ENCODE measurements at places on chromosomes 7 and 10.

DNA sequence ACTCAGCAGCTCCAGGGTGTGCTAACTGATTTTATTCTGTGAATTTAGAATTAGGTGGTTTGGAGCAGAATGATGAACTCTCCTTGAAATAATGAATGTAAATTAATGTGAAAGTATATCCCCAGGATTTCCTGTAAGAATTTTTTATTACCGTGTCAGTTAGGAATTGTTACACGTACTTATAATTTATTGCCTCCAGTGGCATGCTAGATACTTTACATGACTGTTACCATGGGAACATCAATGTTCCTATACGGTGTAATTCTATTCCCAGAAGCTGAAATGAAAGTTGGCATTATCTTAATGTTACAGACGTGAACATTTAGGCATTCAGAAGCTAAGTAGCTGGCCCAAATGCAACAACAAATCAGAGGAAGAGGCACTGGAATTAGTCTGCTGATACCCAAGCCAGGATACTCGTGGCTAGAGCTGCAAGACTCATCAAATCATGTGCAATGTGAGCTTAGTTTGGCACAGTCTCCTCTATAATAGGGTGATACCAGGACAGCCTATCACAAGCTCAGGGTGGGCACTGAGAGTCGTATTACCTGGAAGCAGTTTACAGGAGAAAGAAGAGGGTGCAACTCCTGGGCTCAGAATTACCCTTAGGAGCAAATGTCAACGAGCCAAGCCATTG, 30.0 kb upstream of the PRKAR2B start:
- no peak for DNase-seq

DNA sequence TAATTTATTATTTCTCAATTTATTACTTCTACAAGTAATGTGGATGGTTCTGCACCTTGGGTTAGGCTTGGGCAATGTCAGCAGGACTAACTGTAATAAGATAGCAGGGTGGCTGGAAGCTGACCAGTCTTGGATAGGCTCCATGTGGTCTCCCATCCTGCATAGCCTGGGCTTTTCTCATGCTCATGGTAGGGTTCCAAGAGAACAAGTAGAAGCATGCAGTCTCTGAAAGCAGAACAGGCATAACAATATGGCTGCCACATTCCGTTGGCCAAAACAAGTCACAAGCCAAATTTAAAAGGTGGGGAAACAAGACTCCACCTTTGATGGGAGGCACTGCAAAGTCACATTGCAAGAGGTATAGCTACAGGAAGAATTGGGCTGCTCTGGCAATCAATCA, 98.6 kb upstream of the MDFIC start:
- DNase-seq, result no peak

DNA sequence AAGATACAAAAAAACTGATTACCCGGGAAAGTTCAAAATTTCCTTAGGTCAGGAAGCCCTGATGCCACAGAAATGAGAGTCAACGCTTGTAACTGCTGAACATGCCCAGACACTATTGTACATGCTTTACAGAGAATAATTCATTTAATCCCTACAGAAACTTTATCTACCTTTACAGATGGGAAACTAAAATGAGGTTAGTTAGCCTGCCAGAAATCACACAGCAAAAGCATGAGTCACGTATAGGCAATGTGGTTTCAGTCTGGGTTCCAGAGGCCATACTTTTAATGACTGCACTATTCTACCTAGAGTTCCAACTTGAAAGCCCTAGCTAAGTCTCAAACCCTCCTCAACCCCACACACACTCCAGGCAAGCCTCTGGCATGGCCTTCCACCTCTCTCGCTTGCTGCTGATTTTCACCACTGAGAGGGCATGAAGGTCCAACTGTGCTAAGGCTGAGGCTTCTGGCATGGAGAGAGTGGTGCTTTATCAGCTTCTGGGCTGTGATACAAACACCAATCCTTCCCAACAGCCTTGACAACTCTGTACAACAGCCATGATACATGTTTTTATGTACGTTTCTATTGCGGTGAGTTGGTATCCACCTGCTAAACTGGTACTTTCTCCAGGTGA, 1011.2 kb upstream of the GHITM start:
- no peak for DNase-seq

DNA sequence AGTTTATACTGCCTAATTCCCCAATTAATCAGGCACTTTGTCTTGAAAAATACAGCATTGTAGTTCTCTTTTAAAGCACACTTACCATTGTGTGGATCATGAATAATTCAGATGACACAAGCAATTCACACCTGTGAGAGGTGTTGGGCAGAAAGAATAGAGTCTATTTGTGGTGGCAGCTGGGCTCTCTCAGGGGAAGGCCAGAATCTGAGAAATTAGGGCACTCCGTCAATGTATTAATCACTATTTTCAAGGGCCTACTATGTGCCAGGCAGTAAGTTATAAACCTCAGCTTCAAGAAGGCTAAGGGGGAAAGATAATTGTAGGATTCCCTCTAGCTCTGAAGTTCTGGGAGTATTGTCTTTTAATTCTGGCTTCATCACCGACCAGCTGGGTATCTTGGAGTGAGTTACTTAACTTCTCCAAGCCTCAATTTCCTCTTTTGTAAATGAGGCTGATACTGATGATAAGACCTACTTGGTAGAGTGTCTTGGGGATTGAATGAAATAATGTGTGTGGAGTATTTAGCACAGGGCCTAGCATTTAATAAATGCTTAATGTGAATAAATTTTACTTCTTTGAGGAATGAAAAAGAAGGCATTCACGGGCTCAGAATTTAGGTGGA, 2.5 kb downstream of the CHN2 start:
- DNase-seq, result no peak

- DNase-seq, result no peak
These were observed 70.9 kb downstream of the SYPL1 start for GRCh38 chr7:106041140-106041717.

DNA sequence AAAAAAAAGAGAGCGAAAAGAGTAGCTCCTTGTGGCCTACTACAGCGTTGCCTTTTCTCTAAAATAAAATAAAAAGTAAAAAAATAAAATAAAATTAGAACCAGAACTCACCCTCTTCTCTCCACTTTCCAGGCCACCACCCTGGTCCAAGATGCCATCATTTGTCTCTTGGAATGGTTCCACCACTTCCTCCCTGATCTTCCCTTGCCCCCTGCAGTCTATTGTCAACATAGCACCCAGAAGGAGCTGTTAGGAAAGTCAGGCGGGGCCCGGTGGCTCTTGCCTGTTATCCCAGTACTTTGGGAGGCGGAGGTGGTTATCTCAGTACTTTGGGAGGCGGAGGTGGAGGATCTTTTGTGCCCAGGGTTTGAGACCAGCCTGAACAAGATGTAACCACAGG, 7.6 kb upstream of the GRID2IP start:
- no peak for DNase-seq

DNA sequence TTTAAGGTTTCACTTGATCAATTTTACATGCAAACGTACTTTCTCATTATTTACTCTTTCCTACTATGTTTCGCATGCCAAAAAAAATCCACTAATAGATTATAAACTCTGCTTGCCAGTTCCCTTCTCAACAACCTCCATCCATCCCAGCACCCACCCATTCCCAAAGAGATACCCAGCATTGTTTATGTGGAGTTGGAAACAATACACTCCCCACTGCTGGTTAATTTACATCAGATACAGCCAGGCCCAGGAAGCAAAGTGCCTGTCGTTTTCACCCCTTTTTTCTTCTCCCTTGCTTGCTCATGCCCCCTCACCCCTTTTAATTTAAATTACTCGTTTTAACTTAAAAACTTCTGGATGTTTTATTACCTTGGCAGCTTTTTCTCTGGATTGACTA, 59.9 kb downstream of the HIBADH start:
- DNase-seq, result no peak

Measured in retina (tissue), 1 donor.